ENCODE measurements at places on chromosomes 7 and 10.
A peak's percentile ranks its signal among the peaks of the same experiment; 100 is the strongest.

- no peak for ATAC-seq
These were observed 204.0 kb downstream of the AHR start for GRCh38 chr7:17502213-17503060.

DNA sequence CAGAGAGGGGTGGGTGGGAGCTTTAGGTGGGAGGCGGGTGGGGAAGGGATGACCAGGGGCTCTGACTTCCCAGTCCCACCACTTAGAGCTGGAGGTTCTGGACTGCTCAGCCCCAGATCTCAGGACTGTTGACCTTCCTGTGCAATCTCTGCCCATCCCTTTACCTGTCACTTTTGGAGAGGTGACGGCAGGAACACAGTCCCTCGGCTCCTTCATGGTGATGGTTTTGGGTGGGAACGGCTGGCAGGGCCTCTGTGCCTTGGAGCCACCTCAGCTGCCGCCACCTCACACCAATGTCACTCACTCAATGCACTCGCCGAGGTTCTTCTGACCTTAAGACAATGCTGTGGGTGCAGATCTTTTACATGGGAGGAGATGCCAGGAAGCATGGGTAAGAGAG lies 49.0 kb downstream of the TMEM270 start:
- no peak for ATAC-seq

DNA sequence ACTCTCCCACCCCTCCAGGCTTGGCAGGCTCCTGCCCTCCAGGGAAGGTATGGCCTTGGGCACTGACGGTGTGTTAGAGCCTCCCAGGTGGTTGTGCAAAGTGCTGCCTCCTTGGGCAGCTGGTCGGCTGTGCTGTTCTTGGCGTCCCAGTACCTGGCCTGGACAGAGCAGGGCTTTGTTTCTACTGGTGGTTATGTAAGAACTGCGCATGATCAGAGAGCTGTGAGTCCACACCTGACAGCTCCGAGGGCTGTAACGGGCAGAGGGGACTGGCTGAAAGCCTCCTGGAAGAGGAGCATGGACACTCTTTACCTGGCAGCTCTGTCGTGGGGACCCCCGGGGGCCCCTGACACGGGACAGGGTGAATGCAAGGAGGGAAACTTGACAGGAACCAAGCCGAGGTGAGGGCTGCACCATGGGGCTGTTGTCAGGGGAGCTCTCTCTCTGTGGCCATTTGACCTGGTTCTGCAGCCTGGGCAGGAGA lies 3.1 kb upstream of the SFRP5 start:
- ATAC-seq = no peak

DNA sequence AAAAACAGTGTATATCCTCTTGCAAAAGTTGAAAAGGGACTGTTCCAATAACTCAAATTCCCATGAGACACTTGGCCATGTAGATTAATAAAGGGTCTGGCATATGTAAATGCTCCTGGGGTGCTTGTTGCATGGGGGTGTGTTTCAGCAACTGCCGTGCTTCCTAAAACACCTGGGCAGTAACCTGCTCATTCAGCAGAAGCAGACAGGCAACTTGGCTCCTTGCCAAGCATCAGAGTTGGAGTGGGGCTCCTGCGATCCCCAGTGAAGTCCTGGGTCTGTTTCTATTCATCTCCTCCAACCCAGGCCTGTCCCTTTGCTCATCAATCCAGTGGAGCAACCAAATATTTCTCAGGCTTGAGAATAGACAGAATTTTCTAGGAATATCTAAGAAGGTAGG lies 42.2 kb upstream of the ADAM12 start:
- no peak for ATAC-seq

DNA sequence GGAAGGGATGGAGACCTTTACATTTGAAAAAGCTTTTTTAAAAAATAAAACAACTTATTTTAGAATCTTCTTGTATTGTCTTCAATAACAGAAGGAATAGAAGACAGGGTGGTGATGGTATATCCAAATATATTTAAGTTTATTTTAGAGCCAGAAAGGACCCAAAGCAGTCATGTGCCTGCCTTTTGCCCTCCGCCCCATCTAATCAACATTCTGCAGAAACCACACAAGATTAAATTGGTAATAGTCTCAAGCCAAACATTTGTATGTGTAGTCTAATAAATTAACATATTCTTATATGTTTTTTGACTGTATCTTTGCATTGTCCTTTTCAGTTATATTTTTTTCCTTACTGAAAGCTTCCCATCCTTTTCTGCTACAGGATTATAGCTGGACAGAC lies 16.5 kb upstream of the NUP42 start:
- no peak for ATAC-seq

DNA sequence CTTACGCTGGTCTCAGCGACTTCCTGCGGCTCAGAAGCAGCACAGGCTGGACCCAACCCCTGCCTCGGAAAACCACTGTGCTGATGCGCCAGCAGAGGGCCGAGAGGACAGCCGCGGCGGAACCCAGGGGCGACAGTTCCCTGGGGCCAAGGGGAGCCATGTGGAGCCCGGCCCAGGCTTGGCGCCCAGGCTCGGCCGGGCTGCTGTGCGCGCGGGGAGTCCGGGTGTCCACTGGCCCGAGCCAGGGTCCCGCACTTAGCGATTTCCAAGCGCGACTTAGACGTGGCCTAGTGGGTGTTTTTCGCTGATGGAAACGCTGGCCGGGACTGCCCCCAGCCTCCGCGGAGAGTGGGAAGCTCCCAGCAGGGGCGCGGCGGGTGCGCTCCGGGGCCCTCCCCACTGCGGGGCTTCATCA lies 18.6 kb upstream of the ZNF32 start:
- ATAC-seq = peak; percentile 83

DNA sequence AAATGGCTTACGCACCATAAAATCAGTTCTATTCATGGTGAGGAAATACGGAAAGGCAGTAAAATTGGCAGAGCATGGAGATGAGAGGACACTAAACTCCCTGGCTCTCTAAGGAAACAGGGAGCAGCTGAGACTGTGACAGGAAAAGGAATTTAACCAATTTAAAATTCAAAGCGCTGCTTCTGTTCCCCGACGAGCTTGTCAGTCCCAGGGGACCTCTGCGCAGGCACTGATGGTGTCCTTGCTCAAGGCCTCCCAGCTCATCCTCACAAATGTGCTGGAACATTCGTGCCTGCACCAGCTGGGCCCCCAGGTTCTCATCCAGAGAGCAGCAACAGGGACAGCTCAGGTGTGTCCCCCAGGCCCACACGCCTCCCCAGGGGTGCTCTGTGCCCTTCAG lies 101.4 kb downstream of the MAD1L1 start:
- ATAC-seq = no peak

DNA sequence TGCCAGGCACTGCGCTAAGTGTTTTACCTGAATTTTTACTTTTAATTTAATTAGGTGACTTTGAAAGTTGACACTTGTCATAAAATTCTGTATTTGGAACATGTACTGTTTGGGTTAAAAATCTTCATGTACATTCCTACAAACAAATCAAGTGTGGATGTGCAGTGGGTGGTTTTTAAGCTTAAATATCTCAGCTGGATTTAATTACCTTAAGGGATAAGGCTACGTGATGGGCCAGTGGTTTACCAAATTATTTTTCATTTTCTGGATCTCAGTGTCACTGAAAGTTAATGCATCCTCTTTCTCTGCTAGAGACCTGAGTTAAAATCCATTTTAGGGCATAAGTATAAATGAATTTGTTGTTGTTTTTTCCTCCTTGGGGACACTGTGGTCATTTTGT lies 51.1 kb downstream of the EXOC4 start:
- no peak for ATAC-seq

- no peak for ATAC-seq
These were observed 111.8 kb downstream of the EGFR start for GRCh38 chr7:55130395-55131141.

- no peak for ATAC-seq
These were observed 261.5 kb downstream of the CDK14 start for GRCh38 chr7:90857603-90858002.

GRCh38 chr7:30173058-30173897 lies 38.5 kb downstream of the MTURN start:
- ATAC-seq = peak; percentile 82

DNA sequence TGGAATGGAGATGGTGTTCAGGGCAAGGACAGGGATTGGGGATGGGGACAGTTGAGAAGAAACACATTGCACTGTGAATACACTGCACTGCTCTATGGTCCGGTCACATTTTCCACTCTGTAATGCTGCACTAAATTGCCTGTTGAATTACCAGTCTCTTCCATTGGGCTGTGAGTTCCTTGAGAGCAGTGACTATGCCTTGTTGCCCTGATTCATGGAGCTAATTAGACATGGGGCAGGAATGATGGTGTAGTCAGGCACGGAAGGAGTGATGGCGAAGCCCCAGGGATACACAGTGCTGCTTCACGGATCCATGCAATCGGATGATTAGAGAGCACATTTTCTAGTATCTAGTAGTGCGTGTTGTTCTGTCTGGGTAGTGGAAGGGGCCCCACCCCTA lies 25.4 kb upstream of the GPAM start:
- no peak for ATAC-seq

- peak; percentile 8 for ATAC-seq
These were observed 1179.5 kb upstream of the C7orf33 start for GRCh38 chr7:147411096-147411495.

GRCh38 chr7:727104-727805 lies at the start of gene PRKAR1B:
PRKAR1B (minus strand) TSS chr7:727281; CDS start chr7:711505, 15,776 bp downstream.
- peak; percentile 47 for ATAC-seq

GRCh38 chr7:102321351-102322201 lies 34.7 kb downstream of the SPDYE6 start:
- no peak for ATAC-seq

DNA sequence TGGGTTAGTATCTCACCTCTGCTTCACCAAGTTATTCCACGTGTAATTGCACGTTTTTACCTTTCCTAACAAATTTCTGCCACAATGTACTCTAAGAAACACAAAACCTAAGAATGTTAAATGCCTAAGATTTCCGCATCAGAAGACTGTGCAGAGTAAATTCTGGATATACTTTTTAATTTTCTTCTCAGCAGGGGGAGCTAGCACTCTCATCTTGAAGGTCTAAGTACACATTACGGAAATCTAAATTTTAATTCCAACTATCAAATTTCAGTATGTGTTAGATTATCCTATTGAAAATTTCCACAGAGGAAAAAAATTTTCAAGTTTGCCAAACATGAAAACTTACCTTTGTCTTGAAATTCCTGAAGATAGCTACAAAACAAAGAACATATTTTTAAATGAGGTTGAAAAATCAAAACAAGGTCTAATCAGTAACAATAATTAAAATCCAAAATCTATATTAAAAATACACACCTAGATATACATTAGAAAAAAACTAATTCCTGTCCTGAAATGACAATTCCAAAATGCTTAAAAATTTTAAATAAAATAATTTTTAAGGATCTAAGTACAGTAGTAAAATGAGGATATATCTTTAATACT lies 10.5 kb downstream of the SKAP2 start:
- ATAC-seq = peak; percentile 85

GRCh38 chr7:35785250-35785649 lies 15.6 kb upstream of the SEPTIN7 start:
- no peak for ATAC-seq

DNA sequence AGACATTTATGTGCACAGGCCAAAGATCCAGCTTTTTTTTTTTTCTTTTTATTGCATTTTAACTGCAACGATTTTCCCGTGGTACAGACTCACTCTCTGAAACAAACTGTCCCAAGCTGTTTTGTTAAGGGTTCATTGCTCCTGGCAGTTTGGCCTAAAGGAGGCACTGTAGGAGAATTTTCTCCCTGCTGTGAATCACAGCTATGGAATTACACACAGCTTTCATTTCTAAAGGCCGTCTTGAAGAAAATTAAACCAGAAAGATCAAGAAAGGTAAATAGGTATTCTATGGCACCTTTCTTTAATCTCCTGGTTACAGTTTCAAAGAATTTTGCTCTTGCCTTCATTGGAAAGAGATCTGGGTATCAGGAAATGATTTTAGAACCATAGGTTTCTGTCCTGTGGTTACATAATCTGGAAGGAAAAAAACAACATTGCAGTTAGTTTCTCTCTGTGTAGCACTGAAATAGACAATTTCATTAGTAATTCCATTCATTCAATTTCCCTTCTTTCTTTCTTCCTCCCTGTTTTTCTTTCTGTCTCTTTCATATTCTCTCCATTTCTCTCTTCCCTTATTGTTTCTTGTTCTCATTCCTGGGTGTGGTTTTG lies 51.2 kb downstream of the PDK4 start:
- ATAC-seq = peak; percentile 94

DNA sequence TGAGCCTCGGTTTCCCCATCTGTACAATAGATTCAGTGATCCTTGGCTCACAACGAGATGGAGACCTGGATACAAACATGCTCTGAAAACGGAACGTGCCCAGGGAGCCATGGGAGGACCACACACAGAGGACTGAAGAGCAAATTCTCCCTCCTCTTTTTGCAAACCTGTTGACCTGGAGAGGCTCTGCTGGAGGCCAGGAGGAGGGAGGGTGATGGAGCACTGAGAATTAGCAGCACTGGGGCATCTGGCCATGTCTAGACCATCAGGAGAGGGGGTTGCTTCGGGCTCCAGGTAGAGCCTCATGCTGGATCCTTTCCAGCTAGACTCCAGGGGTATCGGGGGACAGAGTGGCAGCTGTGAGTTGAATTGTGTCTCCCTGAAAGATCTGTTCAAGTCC lies 97.4 kb upstream of the GPR26 start:
- ATAC-seq = no peak

DNA sequence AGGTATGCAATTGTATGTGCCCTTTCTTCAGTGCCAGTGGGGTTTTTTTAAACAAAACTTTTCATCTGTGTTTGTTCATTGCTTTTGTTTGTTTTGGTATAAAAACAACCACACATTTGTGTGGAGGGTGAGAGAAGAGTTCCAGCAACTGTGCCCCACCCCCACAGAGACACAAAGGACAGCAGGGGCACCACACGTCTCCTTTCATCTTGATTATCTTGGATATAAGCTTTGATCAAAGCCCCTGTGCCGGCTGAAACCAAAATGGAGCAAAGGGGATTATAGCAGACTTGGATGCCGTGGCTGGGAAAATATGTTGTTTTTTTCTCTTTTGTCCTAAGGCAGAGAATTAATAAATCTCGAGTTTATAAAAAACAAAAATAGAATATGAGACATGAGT lies 111.8 kb upstream of the RSU1 start:
- ATAC-seq = no peak

DNA sequence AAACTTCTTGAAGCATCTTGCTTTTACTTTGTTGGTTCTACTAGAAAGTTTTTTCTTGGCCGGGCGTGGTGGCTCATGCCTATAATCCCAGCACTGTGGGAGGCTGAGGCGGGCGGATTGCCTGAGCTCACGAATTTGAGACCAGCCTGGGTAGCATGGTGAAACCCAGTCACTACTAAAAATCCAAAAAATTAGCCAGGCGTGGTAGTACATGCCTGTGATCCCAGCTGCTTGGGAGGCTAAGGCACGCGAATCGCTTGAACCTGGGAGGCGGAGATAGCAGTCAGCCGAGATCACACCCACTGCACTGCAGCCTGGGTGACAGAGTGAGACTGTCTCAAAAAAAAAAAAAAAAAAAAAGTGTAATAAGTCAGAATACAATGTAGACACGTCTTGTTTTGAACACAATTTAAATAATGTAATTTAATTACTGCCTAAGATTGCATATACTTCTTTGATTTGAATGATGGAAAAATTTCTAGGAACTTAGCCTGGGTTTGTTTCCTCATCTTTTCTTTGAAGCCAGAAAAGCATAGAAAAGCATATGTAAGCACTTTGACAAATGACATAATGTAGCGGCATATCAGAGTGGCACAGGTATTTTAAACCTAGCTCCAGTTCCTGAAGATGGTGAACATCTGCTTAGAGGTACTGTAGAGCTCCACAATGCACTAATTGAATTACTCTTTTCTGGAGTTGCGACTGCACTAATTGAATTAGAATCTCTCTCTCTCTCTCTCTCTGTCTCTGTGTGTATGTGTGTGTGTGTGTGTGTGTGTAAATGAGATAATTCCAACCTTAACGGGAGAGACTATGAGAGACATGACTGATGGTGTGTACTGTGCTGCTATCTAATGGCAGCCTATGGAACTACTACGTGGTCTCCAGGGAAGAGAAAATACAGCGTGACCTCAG lies 87.8 kb downstream of the BTRC start:
- ATAC-seq = peak; percentile 97

All from SK-N-SH treated with all-trans-retinoic acid at 6 μM for 48 hours (cell line).